ENCODE measurements at places on chromosomes 12 and 14.

DNA sequence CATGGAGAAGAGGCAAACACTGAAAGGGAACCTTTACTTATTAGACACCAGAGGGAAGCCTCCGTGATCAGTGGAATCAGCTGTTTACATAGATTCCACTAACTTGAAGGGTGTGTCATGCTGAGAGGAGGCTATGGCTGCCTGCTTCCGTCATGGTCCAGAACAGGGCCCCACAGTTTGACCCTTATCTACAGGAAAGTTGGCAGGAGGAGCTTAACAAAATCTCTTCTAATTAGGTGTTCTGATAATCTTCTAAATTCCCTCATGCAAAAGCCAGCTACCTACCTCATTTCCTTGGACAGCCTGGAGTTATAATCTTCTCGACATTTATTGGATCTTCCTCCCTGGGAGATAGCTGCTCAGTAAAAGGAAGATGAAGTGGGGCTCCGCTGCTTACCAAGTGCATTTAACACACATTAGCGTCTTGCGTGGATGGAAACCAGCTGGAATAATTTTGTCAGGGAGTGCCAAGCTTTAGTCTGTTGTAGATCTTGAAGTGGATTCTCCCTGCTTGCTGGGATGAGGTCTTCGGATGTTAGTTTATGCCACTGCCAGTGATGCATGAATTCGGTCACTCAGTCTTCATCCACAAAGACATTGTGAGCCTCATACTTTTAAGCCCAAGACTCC, 171.0 kb downstream of the PAH start:
- no peak for DNase-seq

- DNase-seq = no peak
These were observed 520.3 kb upstream of the USP15 start for GRCh38 chr12:61739925-61740324.

DNA sequence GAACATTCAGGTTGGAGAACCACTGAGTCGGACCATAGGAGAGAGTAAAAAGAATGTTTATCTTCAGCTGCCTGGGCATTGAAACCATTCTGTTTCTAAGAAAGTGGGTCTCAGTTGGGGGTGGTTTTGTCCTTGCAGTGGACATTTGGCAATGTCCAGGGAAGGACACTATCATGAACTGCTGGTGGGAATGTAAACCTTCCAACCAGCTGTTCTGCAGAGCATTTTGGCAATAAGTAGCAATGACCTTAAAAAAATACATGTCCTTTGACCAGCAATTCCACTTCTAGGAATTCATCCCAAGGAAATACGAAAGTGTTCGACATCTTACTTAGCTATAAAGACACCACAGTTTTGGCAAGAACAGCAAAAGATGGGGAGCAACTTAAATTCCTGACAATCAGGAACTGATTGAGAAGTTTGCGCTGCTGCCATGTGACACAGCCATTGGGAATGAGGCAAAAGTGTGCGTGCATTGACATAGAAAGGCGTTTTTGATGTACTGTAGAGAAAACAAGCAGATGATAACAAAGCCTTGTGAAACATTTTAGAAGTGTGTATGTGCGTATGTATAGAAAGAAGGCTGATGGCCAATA, 82.9 kb upstream of the MAP1LC3B2 start:
- no peak for DNase-seq

DNA sequence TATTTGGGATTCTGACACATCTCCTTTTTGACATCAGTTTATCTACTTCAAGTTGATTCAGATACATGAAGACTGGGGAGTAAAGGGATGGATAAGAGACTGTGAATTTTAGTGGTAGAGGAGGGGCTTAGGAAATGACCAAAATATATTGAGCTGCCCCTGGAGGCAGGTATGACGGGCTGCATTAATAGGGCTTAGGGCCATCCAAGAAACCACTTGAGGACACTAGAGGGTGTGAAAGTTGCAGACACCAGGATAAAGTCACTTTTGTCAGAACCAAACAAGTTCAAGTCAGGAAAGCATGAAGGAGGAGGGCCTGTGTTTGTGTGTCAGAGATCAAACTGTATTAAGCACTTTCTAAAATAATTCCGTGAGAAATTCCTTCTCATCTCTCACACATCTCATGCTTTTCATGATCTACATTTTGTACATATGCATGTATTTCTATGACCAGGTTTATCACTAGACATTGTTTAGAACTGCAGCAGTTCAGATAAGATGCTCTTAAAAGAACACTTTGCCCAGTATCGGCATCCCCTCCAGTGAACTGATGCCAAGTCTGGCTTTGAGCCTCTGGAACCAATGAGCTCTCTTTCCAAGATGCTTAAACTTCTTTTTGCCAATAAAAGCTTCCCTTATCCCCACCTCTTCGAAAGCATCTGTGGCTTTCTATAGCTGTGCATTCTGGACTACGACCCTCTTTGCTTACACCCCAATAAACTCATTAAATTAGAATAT, 136.9 kb downstream of the SLC38A1 start:
- no peak for DNase-seq

Data from GM19239 (cell line).